Renal cortical epithelial cell (primary cell): ENCODE measurements at places on chromosomes 11 and 22.

DNA sequence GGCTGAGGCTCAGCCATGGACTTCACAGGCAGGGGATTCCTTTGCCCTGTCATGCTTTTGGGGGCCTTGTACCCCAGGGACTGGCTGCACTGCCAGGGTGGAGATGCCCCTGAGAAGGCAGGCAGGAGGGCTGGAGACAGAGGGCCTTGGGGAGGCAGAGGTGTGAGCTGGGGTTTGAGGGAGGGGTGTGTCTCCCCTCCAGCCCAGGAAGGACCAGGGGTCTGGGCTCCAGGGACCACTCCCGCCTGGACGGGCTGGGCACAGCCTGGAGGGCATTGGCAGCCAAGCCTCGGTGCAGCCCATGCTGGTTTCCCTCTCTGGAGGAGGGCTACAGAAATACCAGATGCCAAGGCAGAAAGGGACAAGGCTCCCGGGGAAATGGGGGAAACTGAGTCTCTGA, 19.5 kb downstream of the OTUB1 start:
- no peak for DNase-seq

- DNase-seq: no peak
Measured at GRCh38 chr11:17021511-17021910, 7.3 kb upstream of the PLEKHA7 start.

GRCh38 chr11:31558001-31558400, 48.4 kb downstream of the ELP4 start:
- DNase-seq: peak; percentile 27

DNA sequence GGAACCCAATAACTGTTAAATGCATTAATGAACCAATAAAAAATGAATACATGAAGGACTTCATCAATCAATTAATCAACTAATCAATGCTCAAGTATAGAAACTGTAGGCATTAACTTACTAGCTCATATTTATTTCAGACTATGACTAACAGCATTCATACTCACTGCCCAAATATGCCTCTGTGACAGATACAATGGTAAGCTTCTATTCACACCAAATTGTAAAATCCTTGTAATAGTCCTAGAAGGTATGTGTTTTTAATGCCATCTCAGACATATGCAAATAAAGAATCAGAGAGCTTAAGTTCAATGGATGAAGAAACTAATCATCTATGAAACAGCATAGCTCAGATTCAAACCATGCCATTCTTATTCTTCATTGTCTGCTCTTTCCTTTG, 1253.6 kb upstream of the TENM4 start:
- DNase-seq: no peak

GRCh38 chr22:37749831-37750595, 53.2 kb downstream of the TRIOBP start:
- DNase-seq: peak; percentile 58

GRCh38 chr22:21865041-21865440, 2.4 kb downstream of the MAPK1 start:
- peak; percentile 57 for DNase-seq

GRCh38 chr22:30390974-30391691, 3.9 kb upstream of the RNF215 start:
- peak; percentile 74 for DNase-seq

DNA sequence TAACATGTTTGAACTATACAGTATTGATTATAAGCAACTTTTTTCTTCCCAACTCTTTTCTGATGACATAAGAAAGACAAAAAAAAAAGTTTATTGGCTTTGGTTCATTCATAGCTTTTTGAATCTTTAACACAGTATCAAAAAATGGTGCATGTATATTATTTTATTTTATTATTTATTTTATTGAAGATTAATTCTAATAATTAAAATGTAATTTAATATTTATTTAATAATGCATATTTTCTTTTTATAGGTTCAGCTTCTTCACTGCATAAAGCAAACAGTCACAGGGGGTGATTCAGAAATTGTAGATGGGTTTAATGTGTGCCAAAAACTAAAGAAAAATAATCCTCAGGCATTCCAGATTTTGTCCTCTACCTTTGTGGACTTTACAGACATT, 78.8 kb downstream of the BBOX1 start:
- DNase-seq: no peak

DNA sequence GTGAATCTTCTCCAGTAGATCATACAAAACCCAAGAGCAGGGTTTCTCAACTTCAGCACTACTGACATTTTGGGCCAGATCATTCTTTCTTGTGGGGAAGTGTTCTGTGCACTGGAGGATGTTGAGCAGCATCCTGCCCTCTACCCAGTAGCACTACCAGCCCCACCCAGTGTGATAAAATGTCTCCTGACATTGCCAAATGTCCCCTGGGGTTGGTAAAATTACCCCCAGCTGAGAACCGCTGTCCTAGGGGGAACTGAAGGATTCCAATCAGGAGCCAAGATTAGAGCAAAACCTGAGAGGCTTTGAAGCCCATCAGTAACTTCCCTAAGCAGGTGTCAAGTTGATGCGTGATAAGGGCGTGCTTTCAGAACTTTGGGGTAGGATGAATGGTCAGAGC, 61.4 kb upstream of the YWHAH start:
- DNase-seq: no peak
